ENCODE measurements at places on chromosomes 16 and 17. TPM values are rescaled to one million over a fixed set of nuclear protein-coding genes. Genes with fewer than 3 reads are reported as not detected.

- no peak overlapping the region for H3K4me3 ChIP-seq
- peaks cover 4% of the 10 kb centered on the region for H3K27me3 ChIP-seq
- H3K4me1 ChIP-seq = no peaks in the 10 kb centered on the region
- H3K27ac ChIP-seq = no peak overlapping the region
Measured at GRCh38 chr17:9148905-9149525, 127.7 kb downstream of the NTN1 start.

DNA sequence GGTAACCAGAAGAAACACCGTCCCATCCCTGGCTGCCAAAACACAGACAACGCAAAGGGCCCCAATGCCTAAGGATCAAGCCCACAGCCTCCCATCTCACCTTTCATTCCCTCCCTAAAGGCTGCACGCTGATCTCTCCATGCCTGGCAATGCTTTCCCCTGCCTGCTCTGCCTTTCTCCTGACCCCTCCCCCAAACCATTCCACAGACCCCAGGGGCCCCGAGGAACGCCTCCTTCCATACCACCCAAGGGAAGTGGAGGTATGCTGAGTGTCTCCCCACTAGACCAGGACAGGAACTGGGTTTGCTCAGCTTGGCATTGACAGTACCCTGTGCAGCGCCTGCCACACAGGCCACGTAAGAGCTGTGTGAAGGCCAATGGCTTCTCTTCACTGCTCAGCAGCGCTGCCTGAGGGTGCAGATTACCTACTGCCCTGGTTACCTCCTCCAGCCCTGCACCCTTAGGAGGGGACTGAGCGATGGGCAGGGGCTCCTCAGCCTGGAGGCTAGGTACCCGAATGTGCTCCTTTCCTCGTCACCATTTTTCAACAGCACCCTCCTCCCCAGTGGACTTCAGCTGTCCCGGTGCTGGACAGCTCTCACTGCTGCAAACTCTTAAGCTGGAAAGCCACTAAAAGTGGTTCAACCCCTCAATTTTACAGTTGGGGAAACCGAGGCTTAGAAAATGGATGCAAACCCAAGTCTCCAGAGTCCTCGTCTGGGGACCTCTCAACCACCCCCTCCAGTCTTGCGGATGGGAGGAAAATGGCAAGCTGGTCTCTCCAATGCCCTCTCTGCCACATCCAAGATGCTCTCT lies 45.0 kb downstream of the SRCIN1 start:
- no peak overlapping the region for H3K4me3 ChIP-seq
- H3K27me3 ChIP-seq = peaks cover 42% of the 10 kb centered on the region
- no peaks in the 10 kb centered on the region for H3K36me3 ChIP-seq
- H3K4me1 ChIP-seq = peaks cover 33% of the 10 kb centered on the region
- no peak overlapping the region for H3K27ac ChIP-seq
- peak; percentile 41 for DNase-seq

DNA sequence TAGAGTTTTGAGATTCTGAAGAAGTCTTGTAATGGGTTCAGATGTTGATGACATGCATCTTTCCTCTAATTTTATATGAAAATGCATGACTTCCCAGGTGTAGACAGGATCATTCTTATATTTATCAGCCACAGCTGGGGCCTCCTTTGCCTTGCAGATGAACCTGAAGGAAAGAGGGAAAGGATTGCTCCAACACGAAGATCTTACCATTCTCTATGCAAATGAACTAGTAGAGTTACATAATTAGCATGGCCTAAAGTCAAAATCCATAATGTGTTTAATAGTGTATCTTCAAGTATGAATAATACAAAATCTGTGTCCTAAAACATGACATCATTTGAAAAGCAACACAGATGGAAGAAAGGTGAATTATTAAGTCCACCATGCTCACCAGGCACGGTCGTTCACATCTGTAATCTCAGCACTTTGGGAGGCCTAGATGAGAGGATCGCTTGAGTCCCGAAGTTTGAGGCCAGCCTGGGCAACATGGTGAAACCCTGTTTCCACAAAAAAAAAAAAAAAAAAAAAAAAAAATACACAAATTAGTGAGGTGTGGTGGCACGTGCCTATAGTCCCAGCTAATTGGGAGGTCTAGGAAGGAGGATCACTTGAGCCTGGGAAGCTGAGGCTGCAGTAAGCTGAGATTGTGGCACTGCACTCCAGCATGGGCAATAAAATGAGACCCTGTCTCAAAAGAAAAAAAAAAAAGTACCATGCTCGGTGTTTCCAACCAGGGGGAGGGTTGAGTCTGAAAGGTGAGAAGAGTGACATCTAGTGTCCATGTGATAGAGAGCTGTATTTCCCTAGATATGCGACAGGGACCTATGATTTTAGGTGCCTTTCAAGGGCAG lies 6.3 kb downstream of the VWA3A start:
- H3K27me3 ChIP-seq = peaks cover 15% of the 10 kb centered on the region
- no peak overlapping the region for H3K4me3 ChIP-seq
- H3K4me1 ChIP-seq = no peaks in the 10 kb centered on the region
- H3K27ac ChIP-seq = no peak overlapping the region
- DNase-seq = no peak

- no peaks in the 10 kb centered on the region for H3K27me3 ChIP-seq
- peaks cover 23% of the 10 kb centered on the region for H3K36me3 ChIP-seq
- peak overlapping the region; percentile 69 for H3K27ac ChIP-seq
- peak; percentile 47 for DNase-seq
- peak overlapping the region; percentile 84 for H3K4me3 ChIP-seq
Measured at GRCh38 chr16:2428051-2428783, 1.0 kb upstream of the CCNF start.

DNA sequence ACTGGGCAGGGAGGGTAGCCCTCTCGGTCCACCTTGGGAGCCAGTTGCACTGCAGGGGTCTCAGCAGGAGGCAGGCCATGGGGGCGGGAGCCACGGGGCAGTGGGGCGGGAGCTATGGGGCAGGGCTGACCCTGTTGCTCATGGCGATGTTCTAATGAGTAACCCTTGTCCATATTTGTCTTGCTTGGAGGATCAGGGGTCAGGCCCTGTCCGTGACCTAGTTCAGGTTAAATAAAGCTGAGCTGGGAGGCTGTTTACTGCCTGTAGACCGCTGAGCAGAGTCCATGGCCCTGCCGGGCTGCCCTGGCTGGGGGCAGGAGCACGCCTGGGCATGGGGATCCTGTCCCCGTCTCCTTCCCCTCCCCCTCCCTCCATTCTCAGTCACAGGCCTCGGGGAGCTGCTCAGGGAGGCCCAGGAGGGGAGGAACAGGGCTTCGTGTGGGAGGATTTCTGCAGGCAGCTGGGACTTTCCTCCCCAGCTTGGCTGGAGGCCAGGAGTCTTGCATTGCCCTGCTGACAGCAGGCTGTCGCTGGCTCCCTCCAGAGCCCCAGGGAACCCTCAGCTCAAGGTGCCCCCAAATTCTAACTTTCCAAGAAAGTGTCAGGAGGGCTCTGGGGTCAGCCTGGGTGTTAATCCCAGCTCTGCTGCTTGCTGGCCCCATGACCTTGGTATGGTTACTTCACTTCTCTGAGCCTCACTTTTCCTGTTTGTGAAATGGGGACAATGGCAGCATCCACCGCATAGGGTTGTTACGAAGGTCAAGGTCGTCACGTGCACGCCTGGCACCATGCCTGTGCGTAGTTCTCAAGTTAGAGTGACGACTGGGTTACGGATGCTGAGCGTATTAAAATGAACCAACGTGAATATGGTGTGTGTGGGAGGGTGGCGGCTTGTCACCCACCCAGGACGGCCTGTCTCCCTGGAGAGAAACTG lies 6.1 kb upstream of the SERPINF2 start:
- no peaks in the 10 kb centered on the region for H3K27me3 ChIP-seq
- peaks cover 12% of the 10 kb centered on the region for H3K4me1 ChIP-seq
- H3K36me3 ChIP-seq = peaks cover 6% of the 10 kb centered on the region
- no peak overlapping the region for H3K27ac ChIP-seq

GRCh38 chr16:86050591-86051367 lies 151.8 kb downstream of the IRF8 start:
- DNase-seq = no peak
- no peak overlapping the region for H3K27ac ChIP-seq
- no peak overlapping the region for H3K4me3 ChIP-seq
- no peaks in the 10 kb centered on the region for H3K36me3 ChIP-seq

- H3K4me1 ChIP-seq = peaks cover 17% of the 10 kb centered on the region
- peak overlapping the region; percentile 83 for H3K27ac ChIP-seq
- H3K36me3 ChIP-seq = peaks cover 2% of the 10 kb centered on the region
Measured at GRCh38 chr16:88662222-88662842, 559 bp downstream of the MVD start.

- H3K27ac ChIP-seq = no peak overlapping the region
- H3K27me3 ChIP-seq = no peaks in the 10 kb centered on the region
- peaks cover 4% of the 10 kb centered on the region for H3K4me1 ChIP-seq
- DNase-seq = peak; percentile 69
- no peaks in the 10 kb centered on the region for H3K36me3 ChIP-seq
Measured at GRCh38 chr17:17729620-17730249, 48.5 kb downstream of the RAI1 start.

GRCh38 chr16:53053967-53054669 lies 673 bp upstream of the CHD9 start:
- peak overlapping the region; percentile 44 for H3K27ac ChIP-seq
- no peaks in the 10 kb centered on the region for H3K36me3 ChIP-seq
- peak; percentile 36 for DNase-seq
- H3K4me1 ChIP-seq = peaks cover 17% of the 10 kb centered on the region
- H3K4me3 ChIP-seq = peak overlapping the region; percentile 78

DNA sequence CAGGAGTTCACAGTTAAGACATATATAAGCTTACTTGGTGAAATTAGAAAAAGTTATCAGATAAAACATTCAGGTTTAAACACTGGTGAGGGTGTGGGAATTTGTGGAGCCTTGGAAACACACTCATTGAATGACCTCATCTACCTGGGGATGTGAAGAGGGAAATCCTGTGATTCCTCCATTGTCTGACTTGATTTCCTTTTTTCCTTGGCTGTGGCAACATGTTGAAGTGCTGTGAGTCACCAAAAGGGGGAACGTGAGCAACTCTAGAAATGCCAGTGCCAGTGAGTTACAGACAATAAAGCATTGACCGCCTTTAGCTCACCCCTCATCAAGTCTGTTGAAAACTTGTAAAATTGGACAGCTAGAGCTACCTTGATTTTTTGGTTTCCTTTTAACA lies 1.8 kb downstream of the HMOX2 start:
- H3K4me3 ChIP-seq = peak overlapping the region; percentile 89
- H3K27ac ChIP-seq = peak overlapping the region; percentile 87
- no peaks in the 10 kb centered on the region for H3K27me3 ChIP-seq
- peaks cover 2% of the 10 kb centered on the region for H3K36me3 ChIP-seq
- DNase-seq = peak; percentile 28

DNA sequence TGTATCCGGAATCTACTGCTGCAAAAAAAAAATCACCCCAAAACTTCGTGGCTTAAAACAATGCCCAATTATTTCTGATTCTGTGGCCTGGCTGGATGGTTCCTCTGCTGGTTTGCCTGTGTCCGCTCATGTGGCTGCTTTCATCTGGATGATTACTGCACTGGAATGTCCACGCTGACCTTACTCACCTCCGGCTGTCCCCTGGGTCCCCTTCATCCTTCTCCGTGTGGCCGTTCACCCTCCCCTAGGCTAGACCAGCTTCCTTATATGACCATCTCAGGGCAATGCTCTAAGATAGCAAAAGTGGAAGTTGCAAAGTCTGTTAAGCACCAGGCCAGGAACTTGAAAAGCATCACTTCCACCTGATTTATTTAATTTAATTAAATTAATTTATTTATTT lies 31.4 kb upstream of the SPNS2 start:
- H3K36me3 ChIP-seq = no peaks in the 10 kb centered on the region
- no peaks in the 10 kb centered on the region for H3K4me1 ChIP-seq
- H3K4me3 ChIP-seq = no peak overlapping the region

GRCh38 chr17:2701996-2702741 lies 9.4 kb downstream of the CLUH start:
- peaks cover 14% of the 10 kb centered on the region for H3K36me3 ChIP-seq
- H3K27ac ChIP-seq = no peak overlapping the region
- peaks cover 4% of the 10 kb centered on the region for H3K4me1 ChIP-seq
- DNase-seq = no peak
- H3K27me3 ChIP-seq = no peaks in the 10 kb centered on the region

DNA sequence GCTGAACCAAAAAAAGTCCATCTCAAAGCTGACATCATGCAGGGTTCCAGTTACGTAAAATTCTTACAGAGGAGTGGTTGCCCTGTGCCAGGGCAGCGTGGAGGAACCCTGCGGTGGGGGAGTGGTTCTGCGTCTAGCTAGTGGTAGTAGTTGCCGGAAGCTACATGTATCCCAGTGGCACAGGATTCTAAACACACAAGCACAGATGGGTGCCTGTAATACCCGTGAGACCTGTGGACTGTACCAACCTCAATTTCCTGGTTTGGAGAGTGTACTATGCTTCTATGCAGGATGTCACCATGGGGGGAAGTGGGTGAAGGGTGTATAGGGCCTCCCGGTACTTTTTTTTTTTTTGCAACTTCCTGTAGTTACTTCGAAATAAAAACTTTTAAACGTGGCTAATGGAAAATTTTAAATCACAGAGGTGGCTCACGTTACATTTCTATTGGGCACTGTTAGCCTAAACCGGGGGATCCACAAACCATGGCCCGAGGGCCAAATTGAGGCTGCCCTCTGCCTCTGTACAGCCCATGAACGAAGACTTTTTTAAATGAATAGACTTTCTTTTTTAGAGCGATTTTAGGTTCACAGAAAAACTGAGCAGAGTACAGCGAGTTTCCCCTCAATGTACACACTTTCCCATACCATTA lies 38.5 kb downstream of the TBC1D16 start:
- H3K27ac ChIP-seq = peak overlapping the region; percentile 90
- no peaks in the 10 kb centered on the region for H3K36me3 ChIP-seq
- no peaks in the 10 kb centered on the region for H3K27me3 ChIP-seq

- no peak for DNase-seq
- peaks cover 2% of the 10 kb centered on the region for H3K36me3 ChIP-seq
- peaks cover 3% of the 10 kb centered on the region for H3K27me3 ChIP-seq
- no peak overlapping the region for H3K27ac ChIP-seq
- H3K4me3 ChIP-seq = no peak overlapping the region
Measured at GRCh38 chr16:24488045-24488444, 51.3 kb upstream of the RBBP6 start.

- peak; percentile 59 for DNase-seq
- H3K4me1 ChIP-seq = peaks cover 71% of the 10 kb centered on the region
- H3K36me3 ChIP-seq = peaks cover 74% of the 10 kb centered on the region
- no peak overlapping the region for H3K4me3 ChIP-seq
Measured at GRCh38 chr17:45234641-45235415, 13.1 kb downstream of the FMNL1 start.

- no peak within 1 kb of the TSS for H3K4me3 ChIP-seq
- H3K36me3 ChIP-seq = no peaks in the 10 kb centered on the region
- peaks cover 11% of the 10 kb centered on the region for H3K4me1 ChIP-seq
- DNase-seq = no peak
- H3K27me3 ChIP-seq = peaks cover 60% of the 10 kb centered on the region
- H3K27ac ChIP-seq = no peak within 1 kb of the TSS
Measured at GRCh38 chr16:86578061-86578599, at the start of gene FOXL1. Gene FOXL1, plus strand, starts transcription at chr16:86578549. Its CDS starts 175 bp downstream, at chr16:86578724.

- DNase-seq = no peak
- H3K4me3 ChIP-seq = no peak overlapping the region
- H3K27me3 ChIP-seq = peaks cover 31% of the 10 kb centered on the region
- H3K36me3 ChIP-seq = peaks cover 2% of the 10 kb centered on the region
- H3K4me1 ChIP-seq = peaks cover 27% of the 10 kb centered on the region
Measured at GRCh38 chr16:86661706-86662105, 83.4 kb downstream of the FOXL1 start.

DHRS11 gene
- total RNA-seq = 10.5 TPM

CHRNE gene
- 0.56 TPM for total RNA-seq

TEKT1 gene
- total RNA-seq = not detected

ADGRG1 gene
- 4.7 TPM for total RNA-seq

MYH1 gene
- not detected for total RNA-seq

MEIOB gene
- total RNA-seq = not detected
